Stimulated activated CD4-positive, alpha-beta T cell treated with anti-CD3 and anti-CD28 coated beads, Interleukin-2, amount 100 ng/mL, for 4 hours (primary cell): ENCODE measurements at places on chromosomes 1 and 21.

DNA sequence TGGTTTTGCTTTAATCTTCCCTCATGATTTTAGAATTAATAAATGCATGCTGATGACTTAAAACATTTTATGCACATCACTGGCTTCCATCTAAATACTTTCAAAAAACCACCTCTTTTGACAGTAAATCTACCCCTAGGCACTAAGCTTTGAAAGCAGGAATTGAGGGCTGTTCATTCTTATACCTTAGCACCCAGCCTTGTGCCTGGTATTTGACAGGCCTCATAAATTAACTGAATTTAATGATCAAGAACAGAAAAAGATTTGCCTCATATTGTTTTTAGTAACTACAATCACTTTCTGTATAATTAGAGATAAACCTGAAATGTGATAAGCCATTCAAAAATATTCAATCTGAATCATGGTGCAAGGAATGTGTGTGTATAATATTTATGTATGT, 108.8 kb downstream of the DPYD start:
- no peak for DNase-seq

DNA sequence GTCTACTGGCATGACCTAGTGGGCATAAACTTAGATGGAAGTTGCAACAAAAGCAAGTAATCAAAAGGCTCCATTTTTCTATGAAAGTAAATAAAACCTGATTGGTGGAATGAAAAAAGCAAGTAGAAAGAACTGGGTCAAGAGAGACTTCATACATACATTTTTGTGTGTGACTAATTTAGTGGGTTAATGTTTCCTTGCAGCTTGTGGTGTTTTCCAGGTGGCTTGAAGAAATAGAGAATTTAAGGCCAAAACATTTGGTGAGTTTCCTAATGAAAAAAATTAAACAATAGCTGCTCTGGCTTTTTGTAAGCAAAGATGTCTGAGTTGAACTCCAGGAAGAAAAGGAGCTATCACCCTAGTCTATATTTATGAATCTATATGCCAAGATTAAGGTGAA, 71.0 kb downstream of the ZC3H11B start:
- no peak for DNase-seq

- DNase-seq = no peak
These were observed 39.5 kb downstream of the TGFB2 start for GRCh38 chr1:218384581-218384993.

- no peak for DNase-seq
These were observed 50.7 kb downstream of the LRIG2 start for GRCh38 chr1:113123737-113124136.

DNA sequence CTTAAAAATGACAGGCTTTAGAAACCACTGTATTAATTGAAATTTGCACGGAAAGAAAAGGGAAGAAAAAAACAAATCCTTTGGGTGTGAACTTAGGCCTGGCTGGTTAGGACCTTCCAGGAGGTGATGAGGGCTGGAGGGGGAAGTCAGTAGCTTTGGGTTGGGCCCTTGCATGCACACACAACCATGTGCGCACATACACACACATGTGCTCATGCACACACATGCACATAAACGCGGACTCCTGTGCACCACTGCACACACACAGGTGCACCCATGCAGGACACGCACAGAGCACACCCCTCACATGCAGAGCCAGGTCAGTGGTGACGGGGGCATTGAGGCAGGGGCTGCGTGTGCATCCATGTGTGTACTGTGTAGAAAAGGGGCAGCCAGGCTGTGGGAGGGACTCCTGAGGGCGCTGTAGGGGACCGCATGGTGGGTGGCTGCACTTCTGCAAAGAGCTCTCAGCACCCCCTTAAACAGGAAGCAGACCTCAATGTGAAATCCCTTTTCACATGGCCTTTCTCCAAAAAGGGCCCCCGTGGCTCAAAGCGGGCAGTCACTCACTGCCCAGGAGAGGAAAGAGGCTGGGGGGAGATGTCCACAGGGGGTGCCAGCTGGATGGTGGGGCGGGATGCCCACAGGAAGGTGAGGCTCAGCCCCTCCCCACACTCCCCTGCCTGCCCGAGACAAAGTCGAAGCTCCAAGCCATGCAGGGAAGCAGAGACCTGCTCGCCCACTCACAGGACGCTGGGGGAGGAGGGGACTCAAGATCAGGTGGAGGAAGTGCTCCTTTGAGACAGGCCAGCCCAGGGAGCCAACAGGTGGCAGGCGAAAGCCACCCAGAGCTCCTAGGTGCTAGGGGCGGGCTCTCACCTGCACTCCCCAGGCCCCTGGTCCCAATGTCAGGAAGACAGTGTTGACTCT, 95.2 kb downstream of the ITPKB start:
- DNase-seq = no peak

DNA sequence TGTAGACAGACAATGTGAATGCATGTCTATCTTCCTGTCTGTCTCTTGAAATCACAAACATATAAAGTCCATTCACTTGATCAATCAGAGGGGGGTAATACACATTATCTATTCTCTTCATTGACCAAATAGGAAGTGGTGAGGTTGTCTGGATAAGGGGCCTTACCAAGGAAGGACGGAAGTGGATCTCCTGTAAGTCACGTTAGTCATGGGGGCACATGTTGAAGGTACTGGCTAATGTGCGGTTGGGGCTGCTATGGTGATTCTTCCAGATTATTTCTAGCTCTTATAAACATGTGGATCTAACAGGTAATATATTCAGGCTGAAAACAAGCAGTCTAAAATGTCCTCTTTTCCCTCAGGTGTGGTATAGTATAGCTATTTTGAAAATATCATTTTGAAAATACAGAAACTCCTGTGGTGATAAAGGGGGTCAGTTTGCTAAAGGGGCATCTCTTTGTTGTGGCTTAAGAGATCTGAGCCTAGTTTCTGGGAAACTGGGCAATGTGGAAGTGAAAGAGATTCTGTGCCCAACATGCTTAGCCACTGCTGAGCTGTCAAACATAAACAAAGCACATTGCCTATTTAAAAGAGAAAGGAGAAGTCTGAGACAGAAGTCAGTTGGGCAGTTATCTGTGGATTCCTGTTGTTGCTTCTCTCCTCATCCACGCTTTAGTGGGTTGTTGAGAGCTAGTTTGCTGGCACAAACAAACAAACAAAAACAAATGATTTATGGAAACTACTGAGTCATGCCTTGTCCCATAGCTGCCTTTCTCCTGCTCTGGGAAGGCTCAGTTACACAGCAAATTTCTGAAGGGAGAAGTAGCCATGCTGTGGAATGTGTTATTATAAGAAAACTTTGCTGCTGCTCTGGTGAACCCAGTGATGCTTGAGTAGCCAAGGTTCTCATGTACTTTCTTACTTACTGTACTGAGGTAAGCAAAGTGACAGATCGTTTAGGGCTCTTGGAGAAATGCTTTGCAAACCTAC, 166.9 kb downstream of the HLX start:
- DNase-seq = no peak

DNA sequence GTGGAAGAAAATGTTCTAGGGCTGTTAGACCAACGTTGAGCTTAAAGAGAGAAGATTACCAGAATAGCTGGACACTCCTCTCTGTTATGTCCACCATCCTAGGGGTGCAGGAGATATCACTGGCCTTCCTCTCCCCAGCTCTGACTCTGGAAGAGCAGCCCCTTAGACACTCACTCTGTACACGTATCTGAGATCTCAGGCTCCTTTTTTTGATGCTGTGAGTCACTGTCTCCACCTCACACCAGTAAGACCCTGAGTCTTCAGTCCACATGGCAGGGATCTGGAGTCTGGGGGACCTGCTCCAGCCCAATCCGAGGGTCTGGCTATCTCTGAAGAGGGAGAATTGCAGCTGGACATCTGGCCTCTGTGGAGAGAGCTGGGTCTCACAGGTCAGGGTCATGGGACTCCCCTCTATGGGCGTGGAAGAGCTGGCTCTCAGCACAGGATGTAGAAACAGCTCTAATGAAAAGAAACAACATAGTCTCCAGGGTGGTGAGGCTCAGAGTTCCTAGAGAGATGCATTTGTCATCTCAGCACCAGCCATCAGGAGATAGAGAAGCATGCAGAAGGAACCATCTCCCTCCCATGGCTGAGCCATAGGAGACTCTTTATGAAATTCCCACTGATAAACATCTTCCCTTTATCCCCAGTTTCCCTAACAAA, 3.5 kb downstream of the FCRL3 start:
- DNase-seq = no peak

DNA sequence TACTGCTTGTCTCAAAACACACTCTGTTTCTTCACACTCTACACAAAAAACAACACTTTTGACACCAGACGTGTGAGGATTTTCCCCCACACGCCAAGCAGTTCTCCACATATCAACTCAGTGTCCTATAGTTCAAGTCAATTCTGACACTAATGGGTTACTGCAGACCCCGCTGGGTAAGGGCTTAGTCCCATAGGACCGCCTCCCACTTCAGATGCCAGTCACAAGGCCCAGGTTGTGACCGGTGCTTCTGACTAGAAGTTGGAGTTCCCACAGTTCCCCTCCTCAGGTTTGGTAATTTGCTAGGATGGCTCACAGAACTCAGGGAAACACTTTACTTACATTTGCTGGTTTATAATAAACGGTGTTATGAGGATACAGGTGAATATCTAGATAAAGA, 19.9 kb downstream of the VPS13D start:
- no peak for DNase-seq

- no peak for DNase-seq
These were observed 78.3 kb downstream of the ATP1B1 start for GRCh38 chr1:169184812-169185211.

GRCh38 chr1:14726606-14727005, 128.1 kb downstream of the KAZN start:
- no peak for DNase-seq
